Purkinje cell (primary cell): ENCODE measurements at places on chromosomes 2 and 18. TPM values are rescaled to one million over a fixed set of nuclear protein-coding genes. Genes with fewer than 3 reads are reported as not detected.

Gene EVX2
- not detected in 2 replicates for polyA plus RNA-seq

Gene DSG2
- polyA plus RNA-seq: not detected in 2 replicates

Gene KCNG2
- not detected in 2 replicates for polyA plus RNA-seq

Gene GAD1
- polyA plus RNA-seq: 377 and 427 TPM in 2 replicates

Gene PLCD4
- 12.3 and 13.9 TPM in 2 replicates for polyA plus RNA-seq

Gene UPP2
- 0.75 and 0.90 TPM in 2 replicates for polyA plus RNA-seq

Gene TMX3
- 64.2 and 76.2 TPM in 2 replicates for polyA plus RNA-seq

Gene OSR1
- polyA plus RNA-seq: not detected in 2 replicates

Gene SLC4A5
- not detected in 2 replicates for polyA plus RNA-seq

Gene EMILIN1
- polyA plus RNA-seq: not detected in 2 replicates

Gene ECEL1
- polyA plus RNA-seq: not detected in 2 replicates
